ENCODE measurements at places on chromosomes 4 and X. TPM values are rescaled to one million over a fixed set of nuclear protein-coding genes. Genes with fewer than 3 reads are reported as not detected.

SPANXA2 gene
- total RNA-seq, result not detected

DNA sequence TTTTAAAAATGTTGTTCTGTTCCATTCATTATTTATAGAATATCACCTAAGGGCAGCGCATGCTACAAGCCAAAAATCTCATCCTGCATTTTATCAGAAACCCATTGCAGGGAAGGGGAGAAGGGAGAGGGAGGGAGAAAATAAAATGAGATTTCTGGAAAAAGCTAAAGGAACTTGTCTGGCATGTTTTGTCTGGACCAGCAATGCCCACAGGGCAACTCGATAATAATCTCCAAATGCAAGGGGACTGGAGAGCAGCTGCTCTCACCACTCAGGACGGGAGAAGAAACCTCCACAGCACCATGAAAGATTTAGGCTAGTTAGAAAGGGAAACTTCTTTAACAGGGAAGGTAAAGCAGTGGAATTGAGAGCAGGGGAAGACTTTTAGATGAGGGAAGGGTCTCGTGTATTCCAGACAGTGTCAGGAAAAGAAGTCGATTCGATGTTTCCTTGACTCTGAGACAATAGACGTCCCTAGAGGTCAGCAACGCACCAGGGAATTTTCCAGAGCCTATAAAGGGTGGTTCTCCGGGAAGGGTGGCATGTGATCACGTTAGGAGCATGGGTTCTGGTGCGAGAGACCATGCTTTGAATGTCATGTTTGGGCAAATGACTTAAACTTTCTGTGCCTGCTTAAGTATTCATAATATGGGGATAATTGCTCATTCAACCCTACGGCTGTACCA is 132.2 kb upstream of the NDP start:
- no peaks in the 10 kb centered on the region for H3K27me3 ChIP-seq
- H3K27ac ChIP-seq, result no peak overlapping the region
- no peak overlapping the region for H3K4me3 ChIP-seq
- no peaks in the 10 kb centered on the region for H3K36me3 ChIP-seq
- no peak for DNase-seq

GRCh38 chrX:143754183-143754582 is 33.6 kb upstream of the SPANXN2 start:
- no peaks in the 10 kb centered on the region for H3K27me3 ChIP-seq
- no peak overlapping the region for H3K4me3 ChIP-seq
- no peaks in the 10 kb centered on the region for H3K4me1 ChIP-seq
- no peak overlapping the region for H3K27ac ChIP-seq
- H3K36me3 ChIP-seq, result no peaks in the 10 kb centered on the region

- no peaks in the 10 kb centered on the region for H3K36me3 ChIP-seq
- H3K4me1 ChIP-seq, result no peaks in the 10 kb centered on the region
- H3K27me3 ChIP-seq, result no peaks in the 10 kb centered on the region
- H3K27ac ChIP-seq, result no peak overlapping the region
- no peak overlapping the region for H3K4me3 ChIP-seq
These were observed 459.0 kb upstream of the NR3C2 start for GRCh38 chr4:148901075-148901705.

DNA sequence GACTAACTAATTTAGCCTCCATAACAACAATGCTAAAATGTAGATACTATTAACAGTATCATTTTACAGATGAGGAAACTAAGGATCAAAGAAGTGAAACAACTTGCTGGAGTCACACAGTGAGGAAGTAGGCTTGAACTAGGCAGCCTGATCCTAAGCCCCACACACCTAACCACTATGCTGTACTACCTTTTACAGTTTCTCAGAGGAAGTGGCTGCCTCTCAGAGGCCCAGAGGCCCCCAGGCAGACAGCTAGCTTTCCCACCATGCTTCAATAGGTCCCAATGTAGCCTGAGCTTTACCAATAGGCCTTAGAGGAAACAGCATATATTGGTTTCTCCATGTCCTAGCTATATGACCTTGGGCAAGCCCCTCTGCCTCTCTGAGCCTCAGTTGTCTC is 69.4 kb upstream of the PJA1 start:
- H3K4me1 ChIP-seq, result no peaks in the 10 kb centered on the region
- H3K4me3 ChIP-seq, result no peak overlapping the region
- no peaks in the 10 kb centered on the region for H3K36me3 ChIP-seq
- no peak overlapping the region for H3K27ac ChIP-seq
- DNase-seq, result no peak
- no peaks in the 10 kb centered on the region for H3K27me3 ChIP-seq

PNMA6E gene
- 0.14 TPM for total RNA-seq

BLTP1 gene
- total RNA-seq, result 80.0 TPM

MSX1 gene
- total RNA-seq, result 2.5 TPM

DNA sequence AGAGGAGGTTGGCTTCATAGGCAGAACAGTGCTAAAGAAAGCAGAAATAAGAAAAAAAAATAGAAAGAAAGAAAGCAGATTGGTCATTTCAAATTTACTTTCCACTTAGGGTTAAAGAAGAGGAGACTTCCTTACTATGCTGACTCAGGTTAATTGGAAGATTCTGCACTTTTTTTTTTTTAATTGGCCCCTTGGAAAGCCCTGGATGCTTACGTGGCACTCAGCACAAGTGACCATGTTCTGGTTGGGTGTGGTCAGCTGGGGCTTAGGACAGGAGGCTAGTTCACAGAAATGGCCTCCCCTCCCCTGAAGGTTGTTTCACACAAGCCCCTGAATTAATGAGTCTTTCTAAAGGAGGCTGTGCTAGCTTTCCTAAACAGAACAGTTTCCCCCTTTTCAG is 14.5 kb downstream of the MAGEA9B start:
- H3K4me3 ChIP-seq, result no peak overlapping the region
- no peak for DNase-seq
- no peaks in the 10 kb centered on the region for H3K27me3 ChIP-seq
- H3K27ac ChIP-seq, result no peak overlapping the region
- H3K36me3 ChIP-seq, result no peaks in the 10 kb centered on the region

- no peaks in the 10 kb centered on the region for H3K4me1 ChIP-seq
- H3K27ac ChIP-seq, result no peak overlapping the region
- H3K27me3 ChIP-seq, result no peaks in the 10 kb centered on the region
- H3K4me3 ChIP-seq, result no peak overlapping the region
These were observed 53.3 kb upstream of the GRPEL1 start for GRCh38 chr4:7121174-7121573.

TMEM131L gene
- 14.1 TPM for total RNA-seq

GRCh38 chr4:166091912-166092510 is 219.0 kb downstream of the TLL1 start:
- no peaks in the 10 kb centered on the region for H3K27me3 ChIP-seq
- H3K4me3 ChIP-seq, result no peak overlapping the region
- no peak for DNase-seq
- no peaks in the 10 kb centered on the region for H3K36me3 ChIP-seq
- H3K27ac ChIP-seq, result no peak overlapping the region
- no peaks in the 10 kb centered on the region for H3K4me1 ChIP-seq

NPNT gene
- total RNA-seq, result 263 TPM

GRCh38 chrX:55056820-55057674 is 17.8 kb upstream of the PAGE2B start:
- no peaks in the 10 kb centered on the region for H3K27me3 ChIP-seq
- H3K27ac ChIP-seq, result no peak overlapping the region
- peak overlapping the region; percentile 10 for H3K4me3 ChIP-seq
- H3K36me3 ChIP-seq, result no peaks in the 10 kb centered on the region
- no peak for DNase-seq
- H3K4me1 ChIP-seq, result no peaks in the 10 kb centered on the region

GRCh38 chr4:29047341-29048041 is 1672.7 kb upstream of the PCDH7 start:
- no peak overlapping the region for H3K27ac ChIP-seq
- DNase-seq, result no peak
- H3K27me3 ChIP-seq, result no peaks in the 10 kb centered on the region
- no peaks in the 10 kb centered on the region for H3K4me1 ChIP-seq
- H3K36me3 ChIP-seq, result no peaks in the 10 kb centered on the region

DNA sequence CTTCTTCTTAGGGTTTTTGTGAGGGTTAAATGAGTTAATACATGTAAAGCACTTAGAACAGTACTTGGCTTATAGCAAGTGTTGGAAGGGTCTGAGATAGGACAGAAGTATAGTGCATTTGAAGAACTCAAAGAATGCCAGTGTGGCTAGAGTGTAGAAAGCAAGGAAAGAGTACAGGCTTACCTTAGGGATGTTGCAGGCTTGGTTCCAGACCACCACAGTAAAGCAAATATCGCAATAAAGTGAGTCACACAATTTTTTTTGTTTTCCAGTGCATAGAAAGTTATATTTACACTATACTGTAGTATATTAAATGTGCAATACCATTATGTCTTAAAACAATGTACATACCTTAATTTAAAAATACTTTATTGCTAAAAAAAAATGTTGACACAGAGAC is 41.3 kb downstream of the KIF4A start:
- H3K36me3 ChIP-seq, result no peaks in the 10 kb centered on the region
- H3K4me1 ChIP-seq, result no peaks in the 10 kb centered on the region
- H3K27me3 ChIP-seq, result no peaks in the 10 kb centered on the region
- H3K4me3 ChIP-seq, result no peak overlapping the region

CLNK gene
- total RNA-seq, result 0.35 TPM

GRCh38 chr4:113476800-113477199 is 284.7 kb downstream of the CAMK2D start:
- no peak overlapping the region for H3K27ac ChIP-seq
- no peak for DNase-seq
- no peaks in the 10 kb centered on the region for H3K27me3 ChIP-seq
- H3K4me3 ChIP-seq, result no peak overlapping the region
- no peaks in the 10 kb centered on the region for H3K4me1 ChIP-seq
- no peaks in the 10 kb centered on the region for H3K36me3 ChIP-seq

GRCh38 chr4:167939863-167940616 is 152.3 kb upstream of the ANXA10 start:
- no peak overlapping the region for H3K4me3 ChIP-seq
- no peaks in the 10 kb centered on the region for H3K4me1 ChIP-seq
- H3K36me3 ChIP-seq, result no peaks in the 10 kb centered on the region
- no peak for DNase-seq

- H3K4me1 ChIP-seq, result no peaks in the 10 kb centered on the region
- H3K27me3 ChIP-seq, result no peaks in the 10 kb centered on the region
- DNase-seq, result no peak
- no peak overlapping the region for H3K27ac ChIP-seq
- H3K4me3 ChIP-seq, result no peak overlapping the region
- H3K36me3 ChIP-seq, result no peaks in the 10 kb centered on the region
These were observed 41.6 kb downstream of the AFM start for GRCh38 chr4:73523126-73523525.

CSAG1 gene
- total RNA-seq, result not detected

PCDH10 gene
- 0.41 TPM for total RNA-seq

DNA sequence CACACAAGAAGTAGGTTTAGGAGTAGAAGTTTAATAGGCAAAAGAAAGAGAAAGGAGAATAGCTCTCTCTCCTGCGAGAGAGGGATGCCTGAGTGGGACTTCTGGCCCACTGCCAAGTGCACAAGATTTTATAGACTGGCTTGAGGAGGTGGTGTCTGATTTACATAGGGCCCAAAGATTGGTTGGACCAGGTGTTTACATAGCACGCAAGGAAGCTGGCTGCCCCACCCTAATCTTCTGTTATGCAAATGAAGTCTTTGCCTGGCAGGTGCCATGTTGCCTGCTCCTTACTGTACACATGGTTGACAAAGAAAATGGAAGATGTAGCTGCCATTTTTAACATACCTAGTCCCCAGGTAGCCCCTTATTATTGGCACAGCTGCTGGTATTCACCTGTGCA is 170.8 kb upstream of the GATB start:
- H3K4me1 ChIP-seq, result no peaks in the 10 kb centered on the region
- H3K27me3 ChIP-seq, result no peaks in the 10 kb centered on the region
- no peaks in the 10 kb centered on the region for H3K36me3 ChIP-seq
- DNase-seq, result no peak
- H3K27ac ChIP-seq, result no peak overlapping the region

ASB12 gene
- 0.32 TPM for total RNA-seq

EDA gene
- total RNA-seq, result 5.5 TPM

DNA sequence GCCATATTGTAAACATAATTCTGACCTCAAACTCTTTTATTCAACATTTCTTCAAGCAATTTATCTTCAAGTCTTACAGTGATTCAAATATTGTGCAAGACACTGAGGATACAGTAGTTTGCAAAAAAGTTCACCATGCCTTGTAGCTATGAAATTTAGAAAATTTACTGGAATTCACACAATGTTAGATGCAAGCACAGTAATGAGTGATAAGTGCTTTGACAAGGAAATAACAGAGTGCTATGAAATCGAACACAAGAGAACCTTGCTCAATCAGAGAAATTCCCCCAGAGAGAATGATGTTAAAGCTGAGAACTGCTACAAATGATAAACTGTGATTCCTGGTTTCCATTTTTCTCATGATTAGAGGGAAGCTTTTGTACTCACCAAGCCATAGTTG is 952.9 kb downstream of the FAT4 start:
- no peak for DNase-seq
- no peak overlapping the region for H3K27ac ChIP-seq
- H3K36me3 ChIP-seq, result no peaks in the 10 kb centered on the region
- no peaks in the 10 kb centered on the region for H3K4me1 ChIP-seq
- no peak overlapping the region for H3K4me3 ChIP-seq

OTUD6A gene
- total RNA-seq, result not detected

DNA sequence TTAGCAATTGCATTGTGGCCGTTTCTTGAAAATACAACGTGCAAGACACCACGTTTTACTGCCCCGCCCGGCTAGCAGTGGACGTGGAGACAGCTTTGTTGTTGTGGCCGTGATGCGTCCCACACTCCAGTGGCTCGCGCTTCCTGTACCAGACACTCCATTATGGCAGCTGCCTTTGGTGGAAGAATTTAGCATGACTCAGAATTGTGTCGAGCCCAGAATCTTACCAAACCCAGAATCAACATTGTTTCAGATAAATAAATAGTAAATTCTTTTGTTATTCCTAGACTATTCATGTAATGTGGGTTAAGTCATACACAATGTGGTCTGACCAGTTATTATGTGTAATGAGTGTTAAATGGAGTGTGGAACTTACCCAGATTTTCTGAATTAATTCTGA is 25.3 kb upstream of the S100P start:
- H3K27me3 ChIP-seq, result peaks cover 9% of the 10 kb centered on the region
- H3K4me3 ChIP-seq, result no peak overlapping the region
- H3K4me1 ChIP-seq, result peaks cover 10% of the 10 kb centered on the region
- H3K27ac ChIP-seq, result no peak overlapping the region

PDLIM3 gene
- total RNA-seq, result 24.4 TPM

DNA sequence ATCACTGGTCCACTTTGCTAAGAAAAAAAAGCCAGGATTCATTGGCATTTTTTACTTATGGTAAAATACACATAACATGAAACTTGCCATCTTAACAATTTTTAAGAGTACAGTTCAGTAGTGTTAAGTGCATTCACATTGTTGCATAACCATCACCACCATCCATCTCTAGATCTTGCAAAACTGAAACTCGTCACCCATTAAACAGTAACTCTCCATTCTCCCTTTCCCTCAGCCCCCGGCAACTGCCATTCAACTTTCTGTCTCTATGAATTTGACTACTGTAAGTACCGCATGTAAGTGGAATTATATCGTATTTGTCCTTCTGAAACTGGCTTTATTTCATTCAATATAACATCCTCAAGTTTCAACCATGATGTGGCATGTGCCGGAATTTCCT is 56.3 kb upstream of the LNX1 start:
- no peaks in the 10 kb centered on the region for H3K36me3 ChIP-seq
- H3K4me1 ChIP-seq, result peaks cover 14% of the 10 kb centered on the region
- H3K4me3 ChIP-seq, result no peak overlapping the region
- DNase-seq, result no peak
- H3K27ac ChIP-seq, result no peak overlapping the region

CENPU gene
- total RNA-seq, result 1.7 TPM
